ENCODE measurements at places on chromosomes 11 and 22.

DNA sequence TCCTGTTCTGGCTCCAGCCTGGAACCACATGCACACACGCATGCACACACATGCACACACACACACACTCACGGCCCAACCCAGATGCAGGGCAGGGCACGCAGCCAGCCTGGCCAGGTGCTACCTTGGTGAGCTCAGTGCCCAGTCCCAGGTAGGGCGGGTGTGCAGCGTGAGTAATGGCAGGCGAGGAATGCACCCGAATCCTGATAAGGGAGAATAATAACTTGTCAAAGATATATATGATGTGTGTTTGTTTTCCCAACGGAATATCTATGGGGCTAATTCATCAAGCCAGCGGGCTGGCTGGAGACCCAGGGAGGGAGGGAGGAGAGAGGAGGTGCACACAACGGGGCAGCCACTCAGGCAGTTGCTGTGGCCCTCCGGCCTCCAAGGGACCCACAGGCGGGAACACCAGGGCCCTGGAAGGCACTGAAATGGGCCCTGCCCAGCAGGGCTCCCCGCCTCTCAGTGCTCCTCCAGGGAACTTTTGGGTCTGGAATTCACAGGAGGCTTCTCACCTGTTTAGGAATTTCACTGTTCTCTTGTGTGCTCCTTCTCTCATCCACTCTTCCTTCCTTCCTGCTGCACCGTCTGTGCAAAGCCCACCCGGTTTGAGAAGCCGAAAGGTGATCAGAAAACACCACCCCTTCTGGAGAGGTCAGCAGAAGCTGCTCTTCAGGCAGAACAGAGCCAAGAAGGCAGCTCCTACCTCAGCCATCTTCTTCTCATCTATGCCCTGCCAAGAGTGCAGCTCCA lies 79.0 kb downstream of the BUD13 start:
- no peak for DNase-seq

DNA sequence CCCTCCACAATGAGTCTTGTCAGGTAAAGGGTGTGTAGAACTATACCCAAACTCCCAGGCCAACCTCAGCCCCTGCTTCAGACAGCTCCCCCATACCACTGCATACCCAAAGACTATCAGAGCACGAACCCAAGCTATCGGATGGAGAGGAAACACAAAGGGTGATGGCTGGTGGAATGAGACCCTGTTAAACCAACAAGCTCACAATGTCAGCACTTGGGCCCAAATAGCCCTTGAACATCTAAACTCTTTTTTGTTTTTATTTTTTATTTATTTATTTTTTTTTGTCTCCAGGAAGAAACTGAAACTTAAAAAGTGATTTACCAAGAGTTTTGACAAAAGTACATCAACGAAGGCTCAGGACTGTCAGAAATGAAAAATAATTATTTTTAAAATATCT lies 10.6 kb downstream of the DGCR2 start:
- no peak for DNase-seq

DNA sequence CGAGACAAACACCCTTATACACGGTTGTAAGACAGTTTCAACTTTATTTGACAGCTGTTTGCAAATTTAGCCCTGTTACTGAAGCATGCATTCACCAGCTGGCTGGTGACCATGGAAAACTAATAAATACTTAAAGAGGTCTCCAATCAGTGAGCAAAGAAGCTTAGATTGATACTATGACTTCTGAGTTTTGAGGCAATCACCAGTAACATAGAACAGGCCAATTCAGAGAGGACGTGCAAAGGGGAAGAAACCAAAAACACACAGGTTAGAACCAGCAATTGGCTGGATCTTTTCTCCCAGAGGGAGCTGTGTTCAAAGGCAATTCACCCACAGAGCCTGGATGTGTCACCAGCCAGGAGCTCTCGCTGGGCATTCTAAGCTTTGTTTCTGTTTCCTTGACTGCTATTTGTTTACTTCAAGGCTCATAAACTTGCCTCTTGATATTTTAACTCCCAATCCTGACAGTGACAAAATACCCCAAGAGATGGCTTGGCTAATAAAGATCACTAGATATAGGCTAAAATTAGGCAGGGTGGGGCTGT lies 113.6 kb upstream of the MTMR2 start:
- DNase-seq = no peak

- DNase-seq = no peak
Measured at GRCh38 chr22:49328118-49328475, 499.6 kb downstream of the BRD1 start.

DNA sequence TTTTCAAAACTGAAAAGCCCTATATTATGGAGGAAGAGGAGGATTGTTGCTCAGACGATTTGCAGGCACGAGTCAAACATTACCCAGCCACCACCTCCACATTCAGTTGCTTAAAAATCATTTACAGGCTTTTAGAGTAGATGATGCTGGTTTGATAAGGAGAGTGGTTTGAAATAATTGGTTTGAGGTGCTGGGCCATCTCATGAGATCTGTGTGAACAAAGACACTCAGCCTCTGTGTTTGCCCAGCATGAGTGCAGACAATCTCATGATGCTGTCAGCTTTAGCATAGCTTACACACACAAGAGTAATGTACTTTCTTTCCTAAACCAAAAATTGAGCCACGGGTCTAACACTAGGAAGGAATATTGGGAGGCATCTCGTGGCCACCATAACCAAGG lies 4.3 kb downstream of the SLC43A3 start:
- DNase-seq = no peak

- DNase-seq = no peak
Measured at GRCh38 chr11:63835158-63835545, 3.8 kb upstream of the MARK2 start.

DNA sequence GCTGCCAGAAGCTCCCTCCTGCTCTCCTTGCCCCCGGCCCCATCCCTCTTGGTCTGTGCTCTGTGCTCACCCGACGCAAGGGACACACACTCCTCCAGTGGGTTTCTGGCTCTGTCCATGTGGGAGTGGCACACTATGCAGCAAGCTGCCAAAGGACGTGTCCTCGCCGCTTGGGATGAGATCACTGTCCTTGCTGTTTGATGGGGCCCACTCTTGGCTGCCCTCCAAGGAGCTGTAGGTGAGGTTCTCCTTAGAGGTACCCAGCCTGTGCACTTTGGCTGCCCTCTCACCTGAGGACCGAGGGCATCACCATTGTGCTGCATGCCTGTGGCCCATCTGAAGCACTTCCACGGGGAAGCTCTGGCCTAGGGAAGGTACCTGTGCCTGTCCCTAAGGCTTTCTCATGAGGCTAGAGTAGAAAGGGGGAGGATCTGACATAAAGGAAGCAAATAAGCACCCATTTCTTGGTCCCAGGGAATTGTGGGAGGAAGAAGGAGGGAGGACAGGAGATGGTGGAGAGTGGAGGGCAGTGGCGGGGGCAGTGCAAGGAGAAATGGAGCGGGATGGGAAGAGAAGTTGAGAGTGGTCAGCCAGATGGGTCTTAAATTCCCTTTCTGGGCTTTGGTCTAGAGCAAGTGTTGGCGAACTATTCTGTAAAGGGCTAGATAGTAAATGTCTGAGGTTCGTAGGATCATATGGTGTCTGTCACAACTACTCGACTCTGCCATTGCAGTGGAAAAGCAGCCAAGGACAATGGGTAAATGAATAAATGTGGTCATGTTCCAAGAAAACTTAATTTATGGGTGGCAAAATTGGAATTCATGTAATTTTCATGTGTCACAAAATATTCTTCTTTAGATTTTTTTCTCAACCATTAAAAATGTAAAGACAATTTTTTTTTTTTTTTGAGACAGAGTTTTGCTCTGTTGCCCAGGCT lies 47.0 kb upstream of the AMPD3 start:
- no peak for DNase-seq

DNA sequence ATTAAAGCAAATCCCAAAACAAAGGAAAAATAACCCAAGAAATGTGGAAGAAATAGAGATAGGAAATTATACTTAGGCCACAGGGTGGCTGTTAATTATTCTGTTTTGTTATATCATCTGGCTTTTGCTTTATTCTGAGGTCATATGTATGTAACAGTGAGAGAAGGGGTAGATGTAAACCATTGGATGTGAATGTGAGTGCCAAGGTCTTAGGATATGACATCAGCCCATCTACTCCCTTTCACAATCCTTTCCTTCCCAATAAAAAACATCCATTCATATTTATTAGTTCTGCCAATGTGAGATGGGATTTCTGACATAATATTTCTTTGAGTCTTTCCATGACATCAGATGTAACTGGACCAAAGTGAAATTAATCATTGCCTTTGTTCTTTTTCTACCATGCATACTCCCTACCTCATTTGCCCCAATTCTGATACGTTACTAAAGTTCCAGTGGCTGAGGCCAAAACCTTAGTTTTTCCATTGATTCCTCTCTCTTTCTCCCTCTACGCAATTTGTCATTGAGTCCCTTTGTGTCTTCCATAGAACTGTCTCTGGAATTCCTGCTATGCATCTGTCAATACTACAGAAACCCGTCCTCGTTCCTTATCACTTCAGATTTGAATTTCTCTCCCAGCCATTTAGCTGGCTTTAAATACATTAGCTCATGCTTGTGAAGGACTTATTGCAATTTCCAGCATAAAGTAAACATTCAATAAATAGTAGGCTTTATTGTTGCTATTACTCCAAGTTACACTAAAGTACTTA lies 170.3 kb downstream of the ARHGAP42 start:
- no peak for DNase-seq

DNA sequence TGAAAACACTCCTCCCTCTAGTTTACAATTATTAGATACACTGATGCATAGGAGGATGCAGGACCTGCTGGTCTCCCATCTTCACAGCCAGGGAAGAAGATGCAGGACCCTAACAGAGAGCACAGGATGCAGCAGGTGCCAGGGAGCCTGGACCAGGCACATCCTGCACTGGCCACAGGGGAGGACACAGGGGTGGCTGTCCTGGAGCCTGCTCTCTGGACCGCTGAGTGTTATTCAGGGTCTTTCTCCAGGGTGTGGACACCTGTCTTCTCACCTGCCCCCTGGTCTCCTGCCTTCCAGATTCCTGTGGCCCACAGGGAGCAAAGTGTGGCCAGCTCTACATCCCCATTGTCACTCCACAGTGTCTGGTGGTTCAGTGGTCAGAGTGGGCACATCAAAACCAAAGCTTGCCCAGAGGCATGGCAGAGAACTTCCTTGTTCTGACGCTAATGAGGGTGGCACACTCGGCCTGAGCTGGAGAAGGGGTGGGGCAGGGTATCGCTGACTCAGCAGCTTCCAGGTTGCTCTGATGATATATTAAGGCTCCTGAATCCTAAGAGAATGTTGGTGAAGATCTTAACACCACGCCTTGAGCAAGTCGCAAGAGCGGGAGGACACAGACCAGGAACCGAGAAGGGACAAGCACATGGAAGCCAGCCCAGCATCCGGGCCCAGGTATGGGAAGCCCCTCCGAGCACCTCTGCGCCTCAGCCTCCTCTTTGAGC lies at the start of gene APOBEC3A:
Gene APOBEC3A, plus strand, starts transcription at position 564 of the 725 bp plus-strand sequence. Its CDS starts 83 bp downstream, at position 647.
- no peak for DNase-seq

DNA sequence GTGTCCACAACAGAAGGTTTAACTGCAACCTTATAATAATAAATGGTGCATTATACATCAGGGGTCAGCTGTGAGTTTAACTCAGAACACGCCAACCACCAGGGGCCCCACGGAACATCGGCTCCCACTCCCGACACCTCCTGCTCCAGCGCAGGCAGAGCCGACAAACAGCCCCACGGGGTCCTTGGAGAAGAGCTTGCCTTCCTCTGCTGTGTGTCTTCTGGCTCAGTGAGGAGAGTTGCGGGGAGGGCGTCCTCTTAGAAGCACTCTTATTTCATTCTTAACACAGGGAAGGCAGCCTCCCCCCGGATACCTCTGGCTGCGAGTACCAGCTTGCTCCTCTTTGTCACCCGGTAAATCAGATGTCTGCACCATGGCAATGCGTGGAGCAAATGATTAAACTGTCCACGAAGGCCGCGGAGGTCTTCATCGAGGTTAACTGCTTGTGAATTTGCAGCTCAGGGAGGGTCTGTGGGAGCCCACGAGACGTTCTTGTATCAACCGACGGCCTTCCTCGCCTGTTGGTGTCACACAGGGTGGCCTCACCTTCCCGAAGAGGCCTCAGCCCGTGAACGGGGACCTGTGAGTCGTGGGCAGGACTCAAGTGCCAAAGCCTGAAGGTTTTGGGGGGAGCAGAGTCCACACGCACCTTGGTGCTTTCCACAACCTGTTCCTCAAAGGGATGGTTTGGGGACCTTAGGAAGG lies 464.0 kb downstream of the BRD1 start:
- no peak for DNase-seq

DNA sequence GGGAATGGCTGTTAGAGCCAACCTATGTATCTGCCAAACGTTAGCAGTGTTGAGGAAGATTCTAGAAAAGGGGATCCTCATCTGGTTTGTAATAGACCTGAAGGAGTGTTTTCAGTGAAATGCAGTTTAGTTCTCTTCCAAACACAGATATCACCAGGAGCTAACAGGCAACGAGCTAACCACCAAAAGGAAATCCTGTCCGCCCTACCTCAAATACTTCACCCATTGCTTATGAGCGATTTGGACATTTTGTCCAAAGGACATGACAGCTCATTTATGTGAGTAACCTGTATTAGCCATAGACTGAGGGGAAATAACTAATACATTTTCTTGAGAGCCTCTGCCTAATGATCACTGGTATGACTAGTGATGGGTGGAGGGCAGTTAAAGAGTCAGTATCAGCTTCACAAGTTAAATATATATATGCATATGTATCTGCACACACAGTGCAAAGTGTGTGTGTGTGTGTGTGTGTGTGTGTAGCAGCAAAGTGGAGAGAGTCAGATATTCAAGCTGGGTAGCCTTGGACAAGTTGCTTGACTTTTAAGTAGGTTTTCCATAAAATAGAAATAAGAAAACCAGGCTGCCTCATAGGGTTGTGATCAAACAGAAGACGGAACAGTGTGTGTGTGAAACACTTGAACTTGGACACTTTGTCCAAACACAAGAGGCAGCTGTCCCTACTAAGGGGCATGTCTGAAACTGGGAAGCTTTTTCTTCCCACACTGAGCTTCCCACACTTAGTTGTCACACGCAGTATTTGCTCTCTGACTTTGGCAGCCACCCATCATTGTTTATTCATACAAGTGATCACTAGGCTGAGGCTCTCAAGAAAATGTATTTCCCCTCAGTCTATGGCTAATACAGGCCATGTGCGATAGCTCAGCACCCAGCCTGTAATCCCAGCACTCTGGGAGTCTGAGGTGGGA lies 940 bp upstream of the C11orf91 start:
- no peak for DNase-seq

Data from CD4-positive, alpha-beta T cell treated with Interleukin-4 for 4 hours (primary cell).